ENCODE measurements at places on chromosomes 7 and 10.

DNA sequence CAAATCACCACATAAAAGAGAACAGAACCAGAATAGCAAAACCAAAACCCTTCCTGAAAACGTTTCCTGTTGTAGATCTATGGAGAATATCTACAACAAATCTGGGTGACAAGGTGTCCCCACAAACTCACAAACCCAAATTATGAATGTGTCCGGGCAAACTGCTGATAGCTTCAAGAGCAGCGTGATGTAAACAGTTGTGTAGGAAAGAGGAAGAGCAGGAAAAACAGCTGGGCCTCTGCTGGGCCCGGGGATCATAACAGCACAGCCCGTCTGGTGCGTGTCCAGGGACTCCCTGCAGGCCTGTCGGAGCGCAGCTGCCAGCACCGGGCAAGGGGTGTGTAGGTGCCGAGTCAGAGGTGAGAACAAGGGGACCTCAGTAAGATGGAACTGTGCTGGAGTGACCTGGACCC lies 53.7 kb downstream of the KCNH2 start:
- no peak for DNase-seq

DNA sequence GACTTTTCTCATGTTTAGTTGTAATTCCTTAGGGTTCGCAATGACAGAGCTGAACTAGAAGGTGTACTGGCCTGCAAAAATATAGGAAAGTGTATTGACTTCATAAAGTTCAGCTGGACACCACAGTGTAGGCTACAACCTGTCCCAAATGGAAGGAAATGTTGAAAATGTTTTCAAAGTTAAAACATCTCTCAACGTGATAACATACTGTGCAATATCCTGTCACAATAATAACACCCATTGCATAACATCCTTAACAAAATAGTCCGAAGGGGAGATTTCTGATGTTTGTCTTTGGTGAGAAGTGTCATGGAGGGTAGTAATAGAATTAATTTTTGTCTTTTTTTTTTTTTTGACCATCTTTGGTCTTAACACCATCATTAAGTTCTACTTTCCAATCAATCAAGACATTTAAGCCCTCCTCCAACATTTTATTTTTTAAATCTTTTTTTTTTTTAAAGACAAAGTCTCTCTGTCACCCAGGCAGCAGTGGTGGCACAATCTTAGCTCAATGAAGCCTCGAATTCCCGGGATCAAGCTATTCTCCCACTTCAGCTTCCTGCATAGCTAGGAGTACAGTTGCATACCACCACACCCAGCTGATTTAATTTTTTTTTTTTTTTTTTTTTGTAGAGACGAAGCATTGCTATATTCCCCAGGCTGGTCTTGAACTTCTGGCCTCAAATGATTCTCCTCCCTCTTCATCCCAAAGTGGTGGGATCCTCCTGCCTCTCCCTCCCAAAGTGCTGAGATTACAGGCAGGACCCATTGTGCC lies 45.7 kb downstream of the DYNC1I1 start:
- no peak for DNase-seq

- DNase-seq = no peak
Measured at GRCh38 chr10:122779924-122780323, 65.7 kb downstream of the CUZD1 start.

DNA sequence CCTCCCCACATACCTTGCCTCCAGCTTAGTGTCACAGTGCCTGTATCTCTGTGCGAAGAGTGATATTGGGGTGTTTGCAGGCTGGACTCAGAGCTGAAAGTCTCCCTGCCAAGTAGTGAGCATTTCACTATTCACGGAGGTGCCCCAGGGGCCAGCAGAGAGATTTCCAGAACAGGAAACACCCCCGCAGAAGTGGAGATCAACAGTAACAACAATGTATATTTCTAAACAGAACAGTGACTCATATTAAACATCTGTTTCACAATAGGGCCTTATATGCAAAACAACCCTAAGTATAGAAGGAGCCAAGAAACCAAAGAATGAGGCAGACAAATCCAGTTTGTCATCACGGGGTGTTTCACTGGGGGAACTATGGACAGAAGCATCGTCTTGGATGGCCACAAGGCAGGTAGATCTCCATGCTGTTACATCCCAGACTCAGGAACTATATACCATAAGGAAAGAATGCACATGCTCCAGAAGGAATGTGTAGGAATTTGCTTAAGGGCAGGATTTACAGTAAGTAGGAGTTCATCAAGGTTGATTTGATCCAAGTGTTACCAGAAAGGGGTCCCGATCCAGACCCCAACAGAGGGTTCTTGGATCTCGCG lies 29.3 kb upstream of the CCL24 start:
- DNase-seq = no peak

- DNase-seq = no peak
Measured at GRCh38 chr7:131501930-131502685, 54.3 kb downstream of the PODXL start.

- DNase-seq = no peak
Measured at GRCh38 chr7:27943241-27943640, 203.3 kb downstream of the TAX1BP1 start.

DNA sequence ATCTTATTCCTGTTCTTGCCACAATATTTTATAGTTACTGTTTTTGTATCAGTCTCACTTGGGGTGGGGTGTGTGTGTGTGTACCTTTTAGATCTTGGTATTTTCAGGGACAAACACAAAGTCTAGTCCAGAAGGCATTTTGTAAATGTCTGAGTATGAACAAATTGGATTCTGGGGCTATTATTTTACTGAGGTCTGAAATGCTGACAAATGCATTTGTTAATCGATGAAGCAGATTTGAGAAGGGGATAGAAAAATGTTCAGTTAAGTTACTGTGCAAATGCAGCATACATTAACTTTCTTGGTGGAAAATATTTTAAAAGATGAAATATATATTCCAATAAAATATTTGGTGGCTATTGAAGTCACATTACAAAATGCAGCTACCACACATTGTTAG lies 267.4 kb downstream of the EXOC4 start:
- DNase-seq = no peak
